ENCODE measurements at places on chromosomes 5 and 9. TPM values are rescaled to one million over a fixed set of nuclear protein-coding genes. Genes with fewer than 3 reads are reported as not detected.

The PRDM9 gene
- not detected for total RNA-seq

The AGXT2 gene
- not detected for total RNA-seq

The ESM1 gene
- total RNA-seq = 0.48 TPM

The TRPM3 gene
- 0.33 TPM for total RNA-seq

The ERGIC1 gene
- 95.2 TPM for total RNA-seq

The NR4A3 gene
- 34.1 TPM for total RNA-seq

The EDIL3 gene
- 4.3 TPM for total RNA-seq

The FST gene
- 6.2 TPM for total RNA-seq

The ARID3C gene
- total RNA-seq = not detected

The HAPLN1 gene
- not detected for total RNA-seq

The GPR150 gene
- 1.4 TPM for total RNA-seq

The RFK gene
- total RNA-seq = 26.2 TPM

Measured in breast epithelium (tissue), 4 donors.